ENCODE measurements at places on chromosomes 4 and X.

- peak; percentile 1 for DNase-seq
Observed at GRCh38 chrX:15465347-15465746, 27.8 kb downstream of the PIR start.

- DNase-seq: no peak
Observed at GRCh38 chr4:82638479-82638878, 76.7 kb upstream of the TMEM150C start.

DNA sequence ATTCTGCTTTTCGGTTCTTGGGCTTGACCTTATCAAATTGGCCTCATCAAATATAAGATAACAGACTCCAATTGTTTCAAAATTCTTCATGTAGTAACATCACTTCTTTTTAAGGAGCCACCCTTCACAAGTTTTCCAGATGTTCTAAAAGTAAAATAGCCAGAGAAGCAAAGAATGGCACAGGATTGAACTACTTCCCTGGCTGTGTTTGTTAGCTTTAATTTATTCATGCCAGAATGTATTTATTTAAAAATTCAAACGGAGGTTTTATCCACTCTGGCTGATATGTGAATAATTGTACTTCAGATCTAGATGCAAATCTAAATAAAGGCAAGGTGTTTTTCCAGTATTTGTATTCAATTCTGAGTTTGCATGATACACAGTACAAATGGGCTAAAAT, 581.3 kb upstream of the TENM3 start:
- peak; percentile 7 for DNase-seq

- no peak for DNase-seq
Observed at GRCh38 chr4:73874386-73874785, 5.2 kb downstream of the CXCL1 start.

- DNase-seq: no peak
Observed at GRCh38 chr4:59960143-59960542, 1240.0 kb upstream of the ADGRL3 start.

GRCh38 chr4:82423245-82424054, 6.8 kb downstream of the HNRNPDL start:
- peak; percentile 51 for DNase-seq

DNA sequence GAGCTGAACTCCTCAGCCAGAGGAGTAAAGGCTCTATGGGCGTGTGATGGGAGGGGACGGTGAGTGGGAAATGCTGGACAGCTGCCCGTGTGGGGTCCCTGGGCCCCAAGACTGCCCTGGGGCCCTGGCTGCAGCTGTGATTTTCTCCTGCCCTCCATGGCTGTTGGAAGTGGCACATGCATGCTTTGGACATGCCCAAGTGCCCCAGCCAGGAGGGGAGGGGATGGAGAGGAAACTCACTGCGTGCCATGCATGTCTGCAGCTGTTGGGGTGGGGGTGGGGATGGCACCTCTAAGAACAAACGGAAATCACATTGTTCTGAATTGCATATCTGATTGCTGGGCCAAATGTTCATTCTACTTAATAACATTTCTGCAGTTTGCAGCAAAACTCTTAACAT, 52.4 kb downstream of the MID2 start:
- no peak for DNase-seq

DNA sequence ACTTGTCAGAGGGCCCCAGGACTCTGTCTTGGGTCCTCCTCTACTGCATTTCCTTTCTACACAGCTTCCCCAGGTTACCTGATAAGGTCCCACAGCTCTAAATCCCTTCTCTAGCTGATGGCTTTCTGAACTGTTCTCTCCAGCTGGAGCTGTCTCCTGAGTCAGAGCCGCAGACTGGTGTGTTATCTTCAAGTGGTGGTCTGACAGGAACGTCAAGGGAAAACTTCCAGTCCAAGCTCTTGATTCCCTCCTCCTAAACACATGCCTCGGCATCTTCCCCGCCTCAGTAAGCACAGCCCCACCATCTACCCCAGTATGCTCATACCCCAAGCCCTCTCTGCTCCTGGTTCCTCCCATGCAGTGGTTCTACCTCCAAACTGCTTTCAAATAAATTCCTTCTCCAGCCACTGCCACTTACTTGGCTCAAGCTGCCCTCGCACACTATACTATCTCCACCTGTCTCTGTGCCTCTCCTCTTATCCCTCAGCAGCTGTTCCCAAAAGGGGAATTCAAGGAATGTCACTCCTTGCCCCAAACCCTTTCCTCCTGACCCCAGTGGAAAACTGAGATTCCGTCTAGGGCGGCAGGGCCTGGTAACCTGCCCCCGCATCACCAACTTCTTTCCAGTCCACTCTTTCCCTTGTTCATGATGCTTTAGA, 17.2 kb upstream of the CENPU start:
- no peak for DNase-seq

DNA sequence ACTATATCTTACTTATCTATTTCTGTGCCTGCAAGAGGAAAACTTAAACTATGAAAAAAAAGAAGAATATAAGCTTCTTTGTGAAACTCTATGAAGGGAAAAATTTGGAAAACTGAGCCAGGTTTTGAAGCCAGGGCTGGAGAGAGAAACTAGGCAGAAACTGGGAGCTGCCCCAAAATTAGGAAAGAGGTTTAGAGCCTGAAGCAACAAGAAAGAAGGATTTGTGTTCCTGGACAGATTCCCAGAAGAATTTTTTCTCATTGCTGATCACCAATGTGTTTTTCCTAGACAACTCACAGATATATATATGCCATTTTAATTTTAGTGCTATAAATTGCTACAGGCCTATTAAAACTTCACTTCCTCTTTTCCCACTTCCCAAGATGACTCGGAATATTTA, 245.0 kb upstream of the GEMIN8 start:
- no peak for DNase-seq

GRCh38 chr4:81218206-81218605, 3.2 kb upstream of the PRKG2 start:
- DNase-seq: no peak

- no peak for DNase-seq
Observed at GRCh38 chr4:123536225-123536624, 139.6 kb downstream of the SPRY1 start.

- DNase-seq: no peak
Observed at GRCh38 chr4:47842985-47843384, 5.1 kb upstream of the CORIN start.

DNA sequence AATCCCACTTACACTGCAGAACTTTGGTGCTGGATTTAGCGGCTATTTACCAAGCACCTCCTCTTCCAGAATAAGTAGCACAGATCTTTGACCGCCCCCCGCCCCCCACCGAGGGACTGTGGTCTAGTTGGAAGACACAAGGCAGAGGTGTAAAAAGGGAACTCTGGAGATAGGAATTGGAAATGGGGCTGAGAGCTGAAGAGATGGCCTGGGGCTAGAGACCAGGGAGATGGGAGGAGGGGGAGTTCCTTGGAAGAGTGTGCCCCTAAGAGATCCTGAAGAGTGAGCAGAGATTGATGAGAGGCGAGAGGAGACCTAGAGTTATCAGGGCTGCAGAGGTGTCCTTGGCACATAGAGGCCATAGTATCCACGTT, 55.3 kb downstream of the TBL1X start:
- no peak for DNase-seq

DNA sequence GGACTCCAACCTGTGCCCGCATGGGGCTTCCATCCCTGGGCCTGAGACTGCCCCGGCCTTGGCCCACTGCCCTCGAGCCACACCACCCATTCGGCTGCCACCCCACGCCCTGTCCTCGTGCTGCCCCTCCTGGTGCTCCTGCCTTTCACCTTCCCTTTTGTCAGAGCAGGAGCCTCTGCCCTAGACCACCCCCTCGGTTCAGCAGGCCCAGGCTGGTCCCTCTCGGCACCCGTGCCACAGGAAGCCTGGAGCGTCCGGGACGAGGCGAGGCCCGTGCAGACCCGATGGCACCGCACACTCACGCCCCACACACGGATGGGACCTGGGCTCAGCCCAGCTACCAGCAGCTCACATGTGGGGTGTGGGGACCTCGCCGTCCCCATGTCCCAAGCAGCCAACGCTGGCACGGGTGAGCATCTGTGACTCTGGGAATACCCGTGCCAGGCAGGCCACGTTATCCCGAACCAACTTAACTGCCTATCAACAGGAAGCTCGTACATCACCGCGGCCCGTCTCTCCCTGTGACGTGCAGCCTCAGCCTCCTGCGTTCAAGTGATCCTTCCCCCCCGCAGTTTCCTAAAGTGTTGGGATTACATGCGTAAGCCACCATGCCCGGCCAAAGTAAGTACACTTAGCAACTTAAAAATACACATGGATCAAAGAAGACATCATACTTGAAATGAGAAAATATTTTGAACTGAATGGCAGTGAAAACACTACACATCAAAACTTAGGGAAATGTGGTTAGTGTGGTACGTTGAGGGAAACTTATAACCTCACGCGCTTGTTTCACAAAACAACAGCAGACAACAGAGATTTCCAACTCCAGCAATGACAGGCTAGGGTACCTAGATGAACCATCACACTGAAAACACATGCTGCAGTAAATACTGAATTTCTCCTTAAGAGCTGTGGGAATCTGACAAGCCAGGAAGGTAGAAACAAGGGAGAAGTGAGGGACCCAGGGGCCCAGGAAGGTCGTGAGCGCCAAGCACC, 29.0 kb downstream of the LRPAP1 start:
- no peak for DNase-seq

- DNase-seq: no peak
Observed at GRCh38 chr4:156169861-156170260, 216.2 kb upstream of the CTSO start.

DNA sequence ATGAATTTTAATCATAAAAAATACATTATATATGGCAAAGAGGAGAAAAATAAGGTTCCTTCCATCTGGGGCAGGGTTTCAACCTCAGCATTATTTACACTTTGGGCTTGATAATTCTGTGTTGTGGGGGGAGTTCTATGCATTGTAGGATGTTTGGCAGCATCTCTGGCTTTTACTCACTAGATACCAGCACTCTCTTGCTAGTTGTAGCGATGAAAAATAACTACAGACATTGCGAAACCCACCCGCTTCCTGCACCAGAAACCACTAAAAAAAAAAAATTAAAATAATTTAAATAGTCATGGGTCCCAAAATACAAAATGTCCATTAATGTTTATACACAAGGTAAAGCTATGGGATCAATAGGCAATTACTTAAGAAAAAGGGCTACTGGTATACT, 52.7 kb downstream of the PPP3CA start:
- DNase-seq: no peak

DNA sequence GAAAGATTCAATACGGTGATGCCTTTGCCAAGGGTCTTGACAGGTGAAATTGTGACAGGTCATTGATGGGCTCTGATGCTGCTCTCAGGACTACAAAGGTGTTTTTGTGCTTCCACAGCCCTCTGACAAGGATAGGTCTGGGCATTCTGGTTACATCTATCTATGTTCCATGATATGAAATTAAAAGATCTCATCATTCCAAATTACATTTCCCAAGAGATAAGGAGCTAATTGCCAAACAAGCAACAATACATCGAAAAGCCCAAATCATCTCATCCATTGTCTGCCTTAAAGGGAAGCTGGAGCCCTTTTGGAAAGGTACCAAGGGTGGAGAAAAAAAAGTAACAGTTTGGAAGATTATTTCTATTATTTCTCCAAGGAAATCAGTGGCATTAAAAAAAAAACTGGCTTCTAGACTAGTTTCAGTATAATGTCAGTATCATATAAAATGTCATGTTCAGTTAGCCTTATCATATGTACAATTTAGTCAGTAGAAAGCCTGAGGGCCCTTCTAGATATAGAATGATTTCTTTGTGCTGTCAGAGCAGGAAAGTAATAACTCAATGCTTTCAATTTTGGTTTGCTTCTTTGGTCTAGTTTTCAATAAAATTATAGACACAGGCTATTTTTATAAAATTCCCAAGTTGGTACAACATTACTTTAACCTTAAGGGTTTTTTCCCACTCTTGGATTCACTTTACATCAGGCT, 224.5 kb upstream of the GPRIN3 start:
- no peak for DNase-seq

GRCh38 chrX:155215443-155216178, 649 bp upstream of the VBP1 start:
- DNase-seq: no peak

GRCh38 chr4:175947117-175947722, 118.4 kb upstream of the WDR17 start:
- peak; percentile 12 for DNase-seq

DNA sequence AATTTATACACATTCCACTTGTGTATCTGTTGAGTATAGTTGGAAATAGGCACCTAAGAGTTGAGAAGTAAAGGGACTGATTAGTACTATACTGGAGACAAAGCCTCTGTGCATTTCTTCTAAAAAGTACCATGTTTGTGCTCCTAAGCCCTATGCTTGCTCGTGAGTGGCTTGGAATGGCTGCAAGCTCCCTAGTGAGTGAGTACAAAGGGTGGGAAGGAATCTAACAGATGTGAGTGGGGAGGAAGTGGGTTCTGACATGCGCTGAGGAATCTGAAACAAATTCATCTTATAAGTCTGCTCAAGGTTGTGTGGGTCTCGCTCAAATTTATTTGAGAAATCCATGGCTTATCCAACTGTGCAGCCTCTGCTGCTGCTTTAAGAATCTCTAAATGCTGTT, 13.3 kb downstream of the SPCS3 start:
- no peak for DNase-seq

DNA sequence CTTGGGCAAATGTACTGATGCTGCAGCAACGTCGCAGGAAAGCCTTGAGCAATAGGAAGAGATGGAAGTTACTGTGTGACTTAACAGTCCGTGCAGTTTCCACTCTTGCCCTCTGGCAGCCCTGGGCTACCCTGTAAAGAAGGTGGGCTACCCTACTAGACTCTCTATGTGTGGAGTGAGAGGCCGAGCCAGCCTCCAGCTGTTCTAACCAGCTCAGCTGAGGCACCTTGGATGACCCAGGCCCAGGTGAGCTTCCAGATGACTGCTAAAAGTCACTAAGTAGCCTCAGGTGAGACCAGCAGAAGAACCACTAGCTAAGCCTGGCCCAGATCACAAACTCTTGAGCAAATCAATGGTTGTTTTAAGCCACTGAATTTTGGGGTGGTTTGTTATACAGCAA, 34.9 kb upstream of the PPP2R2C start:
- DNase-seq: no peak

- no peak for DNase-seq
Observed at GRCh38 chr4:23015821-23016220, 323.1 kb downstream of the GBA3 start.

- DNase-seq: no peak
Observed at GRCh38 chr4:35793045-35793722, 451.1 kb downstream of the ARAP2 start.

GRCh38 chr4:93771640-93772411, 56.7 kb upstream of the ATOH1 start:
- no peak for DNase-seq

DNA sequence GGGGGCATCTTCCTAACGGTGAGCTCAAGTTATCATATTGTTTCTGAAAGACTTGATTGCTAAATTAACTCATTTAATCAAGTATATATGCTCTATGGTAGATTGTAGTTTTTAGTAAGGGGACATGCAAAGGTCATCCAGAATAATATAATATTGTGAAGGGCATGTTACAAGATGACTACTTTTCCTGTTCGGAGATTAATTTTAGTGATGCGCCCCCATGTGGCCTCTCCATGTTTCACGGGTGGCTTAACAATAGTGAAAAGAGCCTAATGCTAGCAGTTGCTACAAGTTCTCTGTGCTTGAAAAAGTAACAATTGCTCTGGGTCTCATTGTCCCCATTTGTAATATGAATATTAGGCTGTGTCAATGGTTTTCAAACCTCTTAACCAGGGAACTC, 12.2 kb downstream of the SMPX start:
- peak; percentile 3 for DNase-seq

GRCh38 chrX:39327255-39327654, 526.0 kb downstream of the MID1IP1 start:
- DNase-seq: no peak

Data from HCEC 1CT (cell line).